ENCODE measurements at places on chromosomes 11 and 22.

DNA sequence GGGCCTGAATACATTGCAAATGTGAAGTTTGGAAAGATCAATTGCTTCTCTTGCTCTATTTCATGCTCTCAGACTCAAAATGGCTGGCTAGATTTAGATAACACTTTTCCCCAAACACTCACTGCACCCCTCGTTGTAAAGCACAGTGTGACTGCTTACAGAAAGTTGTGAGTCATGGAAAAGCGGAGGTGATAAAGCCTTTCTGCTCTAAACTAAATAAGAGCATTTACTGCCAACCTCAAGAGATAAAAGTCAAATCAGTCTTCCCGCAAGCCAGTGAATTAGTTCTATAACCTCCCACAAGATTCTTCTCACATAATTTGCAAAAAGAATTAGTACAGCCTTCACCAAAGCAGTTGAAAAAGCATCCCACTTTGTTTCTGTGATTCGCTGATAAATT lies 168.7 kb downstream of the WT1 start:
- no peak for DNase-seq

- no peak for DNase-seq
Observed at GRCh38 chr11:81255895-81256294, 1477.8 kb downstream of the FAM181B start.

DNA sequence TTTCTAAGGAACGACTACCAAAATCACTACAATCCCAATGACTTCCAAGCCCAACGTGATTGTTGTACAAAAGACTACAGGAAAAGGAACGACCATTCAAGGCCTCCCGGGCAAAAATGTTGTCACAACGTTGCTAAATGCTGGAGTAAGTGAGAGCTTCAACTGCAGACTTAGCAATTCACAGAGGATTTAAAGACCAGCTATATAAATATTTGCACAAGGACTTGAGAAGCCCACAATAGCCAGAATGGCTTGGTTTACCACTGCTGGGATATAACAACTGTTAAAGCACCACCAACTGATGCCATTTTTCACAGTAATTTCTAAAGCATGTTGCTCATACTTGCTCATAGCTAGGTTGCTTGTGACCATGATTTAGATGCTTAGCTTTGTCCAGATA lies 78.3 kb downstream of the EMSY start:
- DNase-seq, result no peak

GRCh38 chr11:120590472-120590871 lies 78.9 kb downstream of the GRIK4 start:
- no peak for DNase-seq

GRCh38 chr22:22556995-22557925 lies 1.8 kb downstream of the PRAME start:
- no peak for DNase-seq

DNA sequence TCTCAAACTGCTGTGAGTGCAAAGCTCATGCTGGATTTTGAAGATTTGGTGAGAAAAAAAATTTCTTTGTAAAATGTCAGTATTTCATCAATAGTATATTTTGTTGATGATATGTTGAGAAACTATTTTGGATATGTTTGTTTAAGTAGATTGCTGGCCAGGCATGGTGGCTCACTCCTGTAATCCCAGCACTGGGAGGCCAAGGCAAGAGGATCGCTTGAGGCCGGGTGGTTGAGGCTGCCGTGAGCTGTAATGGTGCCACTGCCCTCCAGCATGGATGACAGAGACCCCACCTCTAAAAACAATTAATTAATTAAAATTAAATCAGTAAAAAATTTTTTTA lies 6.9 kb upstream of the IFITM3 start:
- no peak for DNase-seq

DNA sequence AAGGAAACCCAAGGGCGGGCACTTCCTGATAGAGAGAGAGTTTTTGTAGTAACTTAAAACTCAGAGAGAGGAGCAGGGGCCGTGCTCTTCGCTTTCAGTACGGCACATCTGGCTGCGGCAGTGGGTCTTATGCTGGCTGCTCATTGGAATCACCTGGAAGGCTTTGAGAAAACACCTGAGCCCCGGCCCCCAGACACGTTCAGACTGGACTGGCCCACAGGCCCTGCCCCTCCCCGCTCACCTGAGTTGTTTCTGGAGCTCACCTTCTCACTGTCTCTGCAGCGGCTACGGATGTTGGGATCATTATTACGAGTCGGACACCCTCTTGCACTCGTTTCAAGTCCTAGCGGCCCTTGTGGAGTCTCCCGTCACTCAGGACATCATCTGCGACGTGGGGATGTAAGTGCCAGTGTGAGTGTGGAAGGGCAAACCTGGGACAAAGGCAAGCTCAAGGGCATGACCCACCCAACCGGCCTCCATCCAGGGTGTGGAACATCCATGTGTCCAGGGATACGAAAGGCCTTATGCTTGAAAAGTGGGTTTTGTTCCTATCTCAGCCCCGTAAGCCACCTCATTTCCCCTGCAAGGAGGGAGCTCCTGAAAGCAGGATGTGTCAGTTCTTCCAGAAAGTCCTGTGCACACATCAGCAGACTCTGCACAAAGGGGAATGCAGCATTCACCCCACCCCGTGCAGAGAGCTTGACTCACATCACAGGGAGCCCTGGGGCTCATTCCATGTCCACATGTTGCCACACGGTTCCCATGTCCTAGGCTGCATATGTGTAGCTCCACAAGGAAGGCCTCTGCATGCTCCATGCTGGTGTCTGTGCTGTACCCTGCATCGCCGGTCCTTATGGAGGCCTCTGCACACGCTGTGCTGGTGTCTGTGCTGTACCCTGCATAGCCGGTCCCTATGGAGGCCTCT lies 5.4 kb downstream of the NADSYN1 start:
- DNase-seq, result no peak

GRCh38 chr11:65278356-65278755 lies 16.6 kb downstream of the POLA2 start:
- no peak for DNase-seq

DNA sequence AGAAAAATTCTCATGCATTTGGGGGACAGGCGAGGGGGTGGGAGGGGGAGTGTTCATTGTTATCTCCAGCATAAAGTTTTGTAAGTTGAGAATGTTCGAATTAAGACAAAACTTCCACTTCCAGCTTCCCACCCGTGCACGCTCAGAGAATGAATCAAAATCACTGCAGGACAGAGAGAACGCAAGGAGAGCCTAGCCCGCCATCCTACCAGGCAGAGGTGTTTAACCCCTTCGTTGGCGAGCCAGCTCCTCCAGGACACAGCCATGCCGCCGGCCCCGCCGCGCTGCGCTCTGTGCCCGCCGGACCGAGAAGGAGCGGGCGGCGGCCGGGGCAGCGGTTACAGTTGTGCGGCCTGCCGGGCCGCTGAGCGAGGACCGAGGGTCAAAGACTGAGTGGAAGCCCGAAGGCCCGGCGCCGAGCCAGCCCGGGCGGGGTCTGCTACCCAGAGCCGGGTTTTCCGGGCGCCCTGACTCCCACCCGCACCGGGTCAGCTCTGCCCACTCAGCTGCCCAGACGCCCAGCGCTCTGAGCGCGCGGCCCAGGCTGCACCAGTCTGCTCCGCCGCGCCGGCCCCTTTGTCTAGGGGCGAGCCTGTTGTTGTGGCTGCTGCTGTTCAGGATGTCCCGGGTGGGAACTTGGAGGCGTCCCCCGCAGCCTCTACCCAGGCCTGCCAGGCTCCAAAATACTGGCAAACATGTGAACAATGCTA lies at the start of gene NOX4:
Gene NOX4 (minus strand): TSS at position 395 of the 710 bp plus-strand sequence. CDS start 129 bp downstream, at position 266.
- DNase-seq, result no peak

GRCh38 chr11:92976681-92977080 lies 7.2 kb downstream of the MTNR1B start:
- DNase-seq, result no peak

DNA sequence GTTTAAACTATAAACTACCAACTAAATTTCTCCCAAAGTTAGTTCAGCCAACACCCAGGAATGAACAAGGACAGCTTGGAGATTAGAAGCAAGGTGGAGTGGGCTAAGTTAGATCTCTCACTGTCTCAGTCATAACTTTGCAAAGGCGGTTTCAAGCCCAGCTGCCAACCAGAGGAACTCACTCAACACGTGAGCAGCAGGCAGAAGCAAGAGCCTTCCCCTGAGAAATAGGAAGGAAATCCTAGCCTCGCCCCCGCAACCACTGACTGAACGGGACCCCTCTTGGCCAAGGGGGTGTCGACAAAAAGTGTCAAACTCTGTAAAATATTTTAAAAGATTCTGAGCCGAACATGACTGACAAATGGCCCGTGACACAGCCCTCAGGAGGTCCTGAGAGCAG lies 4.4 kb upstream of the KRTAP5-9 start:
- DNase-seq, result peak; percentile 84

GRCh38 chr22:50691521-50691920 lies 18.9 kb downstream of the SHANK3 start:
- DNase-seq, result peak; percentile 62

GRCh38 chr22:21698430-21699329 lies 32.9 kb downstream of the PPIL2 start:
- DNase-seq, result no peak

GRCh38 chr11:130732476-130732875 lies 183.8 kb downstream of the SNX19 start:
- DNase-seq, result no peak

DNA sequence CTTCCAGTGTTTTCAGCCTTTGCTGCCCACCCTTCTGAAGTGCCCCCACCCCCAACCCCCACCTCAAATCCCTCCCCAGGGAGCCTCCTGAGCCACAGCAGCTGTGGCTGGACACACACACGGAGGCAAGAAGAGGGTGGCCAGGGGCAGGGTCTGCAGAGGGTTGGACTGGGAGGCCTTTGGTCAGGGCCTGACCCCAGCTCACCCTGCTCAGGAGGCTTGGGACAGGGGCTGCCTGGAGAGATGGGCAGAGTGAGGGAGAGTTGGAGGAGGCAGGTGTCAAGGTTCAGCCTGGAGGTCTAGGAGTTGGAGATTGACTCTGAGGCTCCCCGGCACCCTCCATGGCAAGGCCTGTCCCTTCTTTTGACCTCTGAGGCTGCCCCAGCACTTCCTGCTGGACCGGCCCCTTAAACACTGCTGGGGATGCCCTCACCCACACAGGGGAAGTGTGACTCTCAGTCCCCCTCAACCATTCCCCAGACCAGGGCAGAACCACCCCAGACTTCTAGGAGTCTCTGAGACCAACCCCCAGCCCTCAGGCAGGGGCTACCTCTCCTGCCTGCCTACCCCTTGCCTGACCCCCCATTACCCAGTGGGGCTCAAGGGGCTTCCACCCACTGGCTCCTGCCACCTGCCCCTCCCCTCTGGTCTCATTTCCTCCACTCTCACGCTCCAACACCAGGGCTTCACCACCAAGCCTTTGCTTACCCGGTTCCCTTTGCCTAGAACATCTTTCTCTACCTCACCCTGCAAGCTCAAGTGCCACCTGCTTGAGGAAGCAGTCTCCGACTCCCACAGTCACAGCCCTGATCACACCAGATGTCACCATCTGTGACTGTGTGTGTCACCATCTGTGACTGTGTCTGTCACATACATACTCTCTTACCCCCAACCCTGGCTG lies 8.6 kb downstream of the ARAP1 start:
- DNase-seq, result peak; percentile 47

DNA sequence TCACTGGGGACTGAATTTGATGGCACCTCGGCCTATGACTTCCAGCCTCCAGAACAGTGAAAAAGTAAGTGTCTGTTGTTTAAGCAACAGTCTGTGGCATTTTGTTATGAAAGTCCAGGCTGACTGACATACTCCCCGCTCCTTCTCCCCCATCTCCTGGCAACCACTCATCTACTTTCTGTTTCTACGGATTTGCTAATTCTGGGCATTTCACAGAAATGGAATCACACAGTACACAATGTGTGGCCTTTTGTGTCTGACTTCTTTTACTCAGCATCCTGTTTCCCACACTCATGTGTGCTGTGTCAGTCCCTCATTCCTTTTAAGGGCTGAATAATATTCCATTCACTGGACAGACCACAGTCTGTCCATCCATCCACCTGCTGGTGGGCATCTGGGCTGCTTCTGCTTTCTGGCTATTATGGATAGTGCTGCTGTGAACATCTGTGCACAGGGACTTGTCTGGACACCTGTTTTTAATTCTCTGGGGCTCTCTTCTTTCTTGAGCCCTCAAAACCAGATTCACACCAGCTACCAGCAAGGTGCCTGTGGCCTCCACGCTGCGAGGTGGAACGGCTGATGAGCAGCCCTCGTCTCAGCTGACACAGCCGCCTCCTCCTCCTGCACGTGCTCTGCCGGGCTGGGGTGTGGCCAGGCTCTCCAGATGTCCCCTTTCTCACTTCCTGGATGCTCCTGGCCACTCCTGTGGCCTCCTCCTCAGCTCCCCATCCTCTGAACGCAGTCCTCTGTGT lies 333.1 kb downstream of the CTTN start:
- no peak for DNase-seq

GRCh38 chr11:19173004-19173689 lies 28.6 kb downstream of the CSRP3 start:
- no peak for DNase-seq

GRCh38 chr11:2776351-2777061 lies 76.7 kb upstream of the KCNQ1OT1 start:
- no peak for DNase-seq

DNA sequence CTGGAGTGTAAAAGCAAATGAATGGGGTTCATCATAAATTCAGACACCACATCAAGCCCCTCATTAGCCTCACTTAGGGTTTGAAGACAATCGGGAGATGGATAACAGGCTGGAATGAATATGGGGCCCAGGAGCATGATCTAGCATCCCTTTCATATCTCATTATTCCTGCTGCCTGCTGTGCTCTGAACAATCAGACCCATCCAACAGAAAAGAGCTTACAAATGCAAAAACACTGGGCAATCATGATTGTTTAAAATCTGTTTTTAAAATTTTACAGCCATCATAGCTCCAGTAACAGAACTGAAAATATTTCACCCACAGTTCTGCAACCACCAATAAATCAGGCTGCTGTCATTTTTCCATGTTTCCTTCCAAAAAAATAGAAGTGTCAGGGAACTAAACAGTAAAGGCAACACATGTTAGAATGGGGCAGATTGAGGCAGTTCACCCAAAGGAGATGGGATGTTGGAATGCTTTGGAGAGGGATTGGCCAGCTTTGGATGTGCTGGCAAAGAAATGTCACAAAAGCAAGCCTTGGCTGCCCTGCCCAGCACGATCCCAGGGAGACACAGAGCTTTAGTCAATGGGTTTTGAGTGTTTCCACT lies 47.8 kb upstream of the BMAL1 start:
- no peak for DNase-seq

DNA sequence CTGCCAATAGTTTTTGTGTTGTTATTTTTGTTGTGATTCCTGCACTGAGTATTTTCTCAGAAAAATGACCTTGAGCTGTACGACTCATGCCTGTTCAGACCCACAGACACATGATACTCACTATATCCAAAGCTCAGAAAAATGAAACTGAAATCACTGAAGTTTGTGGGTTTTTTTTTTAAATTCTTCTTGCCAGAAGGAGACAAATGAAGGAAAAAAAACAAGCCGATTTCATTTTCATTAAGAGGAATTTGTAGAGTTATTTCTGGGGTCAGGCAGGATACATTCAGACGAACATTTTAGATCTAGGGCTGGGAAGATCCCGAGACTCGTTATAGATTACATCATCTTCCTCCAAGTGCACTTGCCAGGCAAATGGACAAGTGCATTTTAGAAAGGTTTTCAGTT lies 60.4 kb downstream of the BMAL1 start:
- DNase-seq, result peak; percentile 16

- DNase-seq, result no peak
Observed at GRCh38 chr11:119924017-119924416, 195.0 kb upstream of the NECTIN1 start.

- no peak for DNase-seq
Observed at GRCh38 chr11:73194593-73194992, 23.5 kb upstream of the P2RY2 start.

Measured in NB4 (cell line).